NCI-H1436 (cell line): ENCODE measurements at places on chromosomes 2 and 18.

DNA sequence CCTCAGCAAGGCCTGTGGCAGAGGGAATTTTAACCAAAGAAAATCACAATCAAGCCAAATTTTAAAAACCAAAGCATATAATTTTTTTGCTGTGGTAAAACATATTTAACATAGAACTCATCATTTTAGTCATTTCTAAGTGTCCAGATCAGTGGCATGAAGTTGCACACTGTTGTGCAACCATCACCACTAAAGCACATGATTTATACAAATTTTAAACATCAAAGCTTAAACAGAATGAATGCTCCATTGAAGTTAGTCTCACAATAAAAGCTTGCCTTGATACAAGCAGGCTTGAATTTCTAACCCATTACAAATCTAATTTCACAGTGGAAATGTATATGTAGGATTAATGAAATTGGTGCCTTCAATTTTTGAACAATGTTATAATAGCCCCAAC, 31.2 kb downstream of the FTCDNL1 start:
- DNase-seq, result no peak

DNA sequence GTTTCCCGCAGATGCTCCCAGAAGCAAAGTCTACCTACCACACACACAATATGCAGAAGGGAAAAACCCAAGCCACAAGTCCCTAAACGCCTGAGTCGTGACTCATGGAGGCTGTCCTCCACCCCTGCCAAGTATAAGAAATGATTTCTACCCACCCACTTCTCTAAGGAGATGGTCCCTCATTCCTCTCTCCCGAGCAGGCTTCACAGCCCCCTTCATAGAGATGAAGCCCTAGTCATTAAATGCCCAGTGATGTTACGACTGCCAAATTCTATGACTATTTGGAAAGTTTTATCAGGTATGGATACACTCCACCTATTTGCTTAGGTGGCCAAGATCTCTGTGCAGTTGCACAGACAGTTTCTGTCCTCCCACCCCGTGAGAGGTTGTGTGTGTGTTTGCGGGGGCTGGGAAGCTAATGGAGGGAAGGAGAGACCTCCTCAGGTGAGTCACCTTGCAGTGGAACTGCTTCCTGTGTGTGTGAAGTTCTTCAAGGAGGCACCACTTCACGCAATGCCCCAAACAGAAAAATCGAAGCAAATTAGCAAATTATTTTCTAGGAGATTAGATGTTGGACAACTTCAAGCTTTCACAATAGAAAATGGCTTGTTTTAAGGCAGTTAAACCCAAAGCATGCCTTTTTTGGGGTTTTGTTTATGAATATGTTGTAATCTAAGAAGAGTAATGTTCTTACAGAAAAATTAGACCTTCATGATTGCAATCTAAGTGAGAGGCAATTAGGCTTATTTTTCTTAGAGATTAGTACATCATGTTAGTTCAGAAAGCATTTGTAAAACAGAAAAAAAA, 175.2 kb downstream of the TGIF1 start:
- DNase-seq, result no peak

DNA sequence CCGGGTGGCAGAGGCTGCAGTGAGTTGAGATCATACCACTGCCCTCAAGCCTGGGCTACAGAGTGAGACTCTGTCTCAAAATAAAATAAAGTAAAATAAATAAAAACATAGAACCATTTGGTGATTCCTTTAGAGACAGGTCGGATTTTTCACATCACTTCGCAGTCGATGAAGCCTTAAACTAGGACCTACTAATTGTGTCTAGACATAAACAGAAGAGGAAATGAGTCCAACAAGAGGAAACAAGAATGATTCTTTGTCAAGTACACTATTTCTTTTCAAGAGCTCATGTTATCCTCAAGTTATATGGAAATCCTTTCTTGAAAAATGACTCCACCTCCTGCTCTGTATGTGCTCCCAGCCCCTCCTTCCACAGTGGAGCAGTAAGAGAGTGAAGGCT, 758.9 kb downstream of the DPP10 start:
- no peak for DNase-seq

- DNase-seq, result no peak
Measured at GRCh38 chr2:206482123-206482522, 38.8 kb downstream of the ADAM23 start.

DNA sequence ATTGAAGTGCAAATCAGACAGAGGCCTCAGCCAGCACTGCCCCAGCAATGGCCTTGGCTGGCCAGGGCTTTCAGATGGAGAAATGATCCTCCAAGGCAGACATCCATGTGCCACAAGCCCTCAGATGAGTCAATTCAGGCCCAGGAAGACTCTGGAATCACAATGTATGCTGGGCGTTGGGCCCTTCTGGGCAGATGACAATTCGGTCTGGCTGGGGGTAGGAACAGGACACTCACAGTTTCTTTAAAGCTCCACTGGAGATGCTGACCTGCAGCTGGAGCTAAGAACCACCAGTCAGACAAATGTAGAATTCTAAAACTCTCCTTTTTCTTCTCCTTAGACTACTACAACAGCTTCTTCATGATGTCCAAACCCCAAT, 7.1 kb upstream of the CRYGC start:
- no peak for DNase-seq

- no peak for DNase-seq
Measured at GRCh38 chr2:133378928-133379549, 189.2 kb downstream of the NCKAP5 start.

GRCh38 chr18:26307161-26307773, 81.0 kb downstream of the TAF4B start:
- peak; percentile 54 for DNase-seq

DNA sequence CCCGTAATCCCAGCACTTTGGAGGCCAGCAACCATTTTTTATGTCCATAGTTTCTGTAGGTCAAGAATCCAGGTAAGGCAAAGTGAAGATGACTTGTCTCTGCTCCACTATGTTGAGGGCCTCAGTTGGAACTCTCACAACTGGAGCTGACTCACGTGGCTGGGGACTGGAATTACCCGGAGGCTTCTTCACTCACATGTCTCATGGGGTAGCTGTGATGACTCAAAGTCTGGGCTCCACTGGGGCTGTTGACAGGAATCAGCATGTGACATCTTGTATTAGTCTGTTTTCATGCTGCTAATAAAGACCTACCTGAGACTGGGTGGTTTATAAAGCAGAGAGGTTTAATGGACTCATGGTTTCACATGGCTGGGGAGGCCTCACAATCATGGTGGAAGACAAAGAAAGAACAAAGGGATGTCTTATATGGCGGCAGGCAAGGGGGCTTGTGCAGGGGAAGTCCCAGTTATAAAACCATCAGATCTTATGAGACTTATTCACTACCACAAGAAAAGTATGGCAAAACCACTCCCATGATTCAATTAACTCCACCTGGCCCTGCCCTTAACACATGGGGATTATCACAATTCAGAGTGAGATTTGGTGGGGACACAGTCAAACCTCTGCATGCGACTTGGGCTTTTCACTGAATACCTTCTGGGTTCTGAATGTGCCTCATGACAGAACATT, 7.8 kb upstream of the PPP1R1C start:
- no peak for DNase-seq

- DNase-seq, result no peak
Measured at GRCh38 chr2:223262946-223263345, 211.0 kb downstream of the KCNE4 start.

DNA sequence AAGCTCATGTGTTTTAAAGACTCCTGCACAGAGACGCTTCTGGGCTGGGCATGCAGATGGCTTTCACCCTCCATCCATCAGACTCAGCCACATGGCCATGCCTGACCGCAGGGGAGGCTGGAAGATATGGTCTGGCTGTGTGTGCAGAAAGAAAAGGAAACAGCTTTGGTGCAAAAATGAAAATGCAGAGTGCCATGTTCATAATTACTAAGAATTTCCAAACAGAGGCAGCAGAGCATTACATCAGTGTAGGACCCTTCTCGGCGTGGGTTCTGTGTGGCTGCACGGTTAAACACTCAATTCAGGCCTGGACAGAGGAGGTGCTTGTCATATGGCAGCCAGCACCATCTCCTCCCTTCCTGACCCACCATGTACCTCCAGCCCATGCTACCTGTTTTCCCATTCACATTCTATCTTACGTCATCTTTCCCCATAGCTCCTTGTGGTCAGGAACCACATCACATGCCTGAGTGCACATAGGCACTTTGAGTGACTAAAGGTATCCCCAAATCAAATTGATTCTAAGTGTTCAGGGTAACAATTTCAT, 200.3 kb upstream of the ID2 start:
- no peak for DNase-seq

DNA sequence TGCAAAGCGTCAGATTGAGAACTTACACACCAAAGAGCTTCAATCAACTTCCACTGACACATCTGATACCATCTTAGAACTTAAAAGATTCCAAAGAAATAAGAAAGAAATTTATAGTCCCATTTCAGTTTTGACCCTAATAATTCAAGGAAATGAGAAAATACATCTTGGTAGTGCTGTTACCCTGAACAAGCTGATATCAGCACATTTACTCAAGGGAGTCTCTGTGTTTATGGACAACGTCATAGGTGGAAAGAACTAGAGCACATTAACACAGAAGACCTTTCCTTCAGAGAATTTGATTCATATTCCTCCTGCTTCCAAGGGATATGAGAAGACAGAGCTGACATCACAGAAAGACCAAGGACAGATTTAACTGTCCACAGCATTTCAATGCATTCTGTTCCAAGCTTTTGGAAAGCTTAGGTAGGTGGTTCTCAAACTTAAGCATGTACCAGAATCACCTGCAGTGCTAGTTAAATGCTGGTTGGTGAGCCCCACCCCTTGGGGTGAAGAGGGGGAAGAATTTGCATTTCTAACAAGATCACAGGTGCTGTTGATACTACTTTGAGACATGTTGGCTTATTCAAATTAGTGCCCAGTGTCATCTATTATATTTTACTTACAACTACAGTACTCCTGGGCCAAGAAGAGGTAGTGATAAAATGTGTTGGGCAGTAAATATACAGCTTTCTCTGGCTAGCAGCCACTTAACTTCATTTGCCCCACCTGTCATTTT, 59.8 kb downstream of the LDAH start:
- DNase-seq, result no peak

- DNase-seq, result no peak
Measured at GRCh38 chr2:109447776-109448175, 166.0 kb downstream of the SEPTIN10 start.

GRCh38 chr2:25417715-25418369, 76.1 kb upstream of the DNMT3A start:
- DNase-seq, result no peak

DNA sequence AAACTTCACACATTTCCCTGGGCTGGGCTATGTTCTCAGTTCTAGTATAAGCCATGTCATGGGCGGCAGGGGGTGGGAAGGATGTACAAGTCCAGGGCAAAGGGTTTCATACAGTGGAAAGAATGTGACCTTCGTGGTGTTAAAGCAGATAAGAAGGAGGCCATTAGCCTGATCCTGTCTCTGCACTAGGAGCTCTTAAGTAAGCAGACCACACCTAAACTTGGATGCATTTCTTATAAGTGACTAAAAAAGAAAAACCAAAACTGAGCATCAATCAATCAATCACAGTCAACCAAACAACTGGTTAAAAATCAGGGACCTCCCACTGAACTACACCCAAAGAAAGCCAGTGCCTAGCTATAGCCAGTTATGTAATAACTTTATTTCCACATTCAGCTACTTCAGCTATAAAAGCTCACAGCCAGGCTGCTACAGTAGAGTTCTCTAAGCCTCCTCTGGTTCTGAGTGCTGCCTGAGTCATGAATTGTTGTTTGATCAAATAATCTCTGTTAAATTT, 46.8 kb upstream of the RIOK3 start:
- no peak for DNase-seq

GRCh38 chr2:241873081-241873802, 3.7 kb downstream of the RTP5 start:
- DNase-seq, result no peak

DNA sequence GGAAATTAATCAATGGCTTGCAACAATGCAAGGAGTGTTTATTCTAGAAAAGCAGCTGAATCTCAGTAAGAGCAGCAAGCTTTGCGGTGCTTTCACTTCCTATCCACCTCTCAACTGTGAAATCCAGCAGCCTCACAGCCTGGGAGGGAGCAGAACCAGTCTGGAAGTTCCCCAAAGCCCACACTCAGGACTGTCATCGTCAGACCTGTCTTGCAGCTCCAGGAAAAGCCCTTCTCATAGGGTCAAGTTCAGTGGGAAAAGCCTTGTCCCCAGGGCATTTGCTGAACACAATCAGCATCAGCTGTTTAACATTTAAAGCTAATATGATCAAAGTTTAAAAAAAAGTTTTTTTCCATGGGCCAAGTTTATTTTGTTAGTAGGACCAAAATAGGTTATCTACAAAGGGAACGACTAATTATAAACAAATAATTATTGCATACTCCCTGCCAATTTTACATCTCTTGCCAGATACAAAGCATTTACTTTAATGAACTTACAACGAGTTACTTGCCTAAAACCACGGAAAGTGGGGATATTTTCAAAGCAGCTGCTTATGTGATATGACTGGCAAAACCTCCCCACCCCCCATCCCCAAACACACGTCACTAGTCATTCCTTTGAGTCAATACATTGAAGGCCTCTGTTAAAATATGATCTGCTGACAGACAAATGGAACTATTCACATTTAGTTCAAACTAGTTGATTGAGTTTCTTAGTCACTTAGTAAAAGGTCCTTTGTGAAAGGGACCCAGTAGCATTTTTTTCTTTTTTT, 36.8 kb downstream of the PARD6G start:
- no peak for DNase-seq

- DNase-seq, result no peak
Measured at GRCh38 chr2:117820444-117820843, 6.0 kb downstream of the DDX18 start.

DNA sequence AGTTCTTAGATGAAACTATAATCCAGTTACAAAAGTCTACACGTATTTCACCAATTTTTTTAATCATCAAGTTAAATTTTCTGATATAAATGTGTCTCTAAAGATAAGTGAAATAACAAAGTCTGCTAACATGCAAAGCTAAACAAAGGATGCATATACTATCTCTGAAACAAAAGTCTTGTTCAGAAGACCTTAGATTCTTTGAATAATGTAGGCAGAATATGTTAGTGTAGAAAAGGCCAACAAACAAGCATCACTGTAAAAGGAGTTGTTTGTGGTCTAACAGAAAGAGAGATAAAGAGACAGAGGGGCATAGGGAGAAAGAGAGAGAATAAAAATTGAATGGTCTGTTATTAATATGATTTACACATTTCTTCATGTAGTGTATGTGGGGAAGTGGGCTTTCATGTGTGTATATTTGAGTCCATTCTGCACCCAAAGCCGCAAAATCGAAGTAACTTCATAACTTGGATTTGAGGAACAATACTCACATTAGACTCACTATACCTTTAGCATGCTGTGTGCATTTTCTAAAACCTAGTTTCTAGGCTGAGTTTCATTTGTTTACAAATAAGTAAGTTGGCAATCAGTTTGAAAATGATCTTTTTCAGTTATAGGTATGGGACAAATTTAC, 734.8 kb upstream of the REG3G start:
- DNase-seq, result no peak

GRCh38 chr2:68287580-68288441, 31.9 kb downstream of the CNRIP1 start:
- no peak for DNase-seq
